ENCODE measurements at places on chromosomes 7 and 10.

DNA sequence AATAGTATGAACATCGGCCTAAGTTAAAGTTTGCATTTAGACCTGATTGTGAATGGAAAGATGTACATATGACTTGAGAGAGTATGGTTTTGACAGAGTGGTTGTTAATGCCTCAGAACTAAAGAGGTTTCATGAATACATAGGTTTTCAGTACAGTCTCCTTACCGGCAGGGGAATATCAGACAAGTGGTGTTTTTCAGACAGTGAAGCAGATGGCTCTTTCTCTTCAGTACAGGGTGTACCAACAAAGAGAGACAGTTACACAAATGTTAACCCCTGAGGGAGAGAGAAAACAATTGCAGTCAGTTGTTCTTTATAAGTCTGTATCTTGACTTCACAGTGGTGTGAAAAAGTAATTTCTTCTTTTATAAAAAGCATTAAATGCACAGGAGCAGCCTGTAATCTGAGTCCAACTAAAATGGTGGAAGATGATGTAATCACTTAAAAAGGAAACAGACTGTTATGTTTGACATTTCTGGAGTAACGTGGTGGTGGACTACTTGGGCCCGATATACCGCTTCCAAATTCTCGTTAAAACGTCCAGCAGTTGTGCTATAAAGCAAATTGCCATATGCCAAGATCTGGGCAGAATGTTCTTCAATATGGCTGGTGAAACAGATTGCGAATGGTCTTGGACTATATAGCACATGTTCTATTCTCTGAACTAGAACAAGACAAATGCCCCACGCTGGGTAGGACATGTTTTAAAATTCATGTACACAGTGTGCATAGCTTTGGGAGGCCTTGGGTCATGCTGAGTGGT, 69.2 kb downstream of the SDK1 start:
- no peak for DNase-seq

GRCh38 chr10:33098951-33099663, 141.1 kb upstream of the ITGB1 start:
- no peak for DNase-seq

GRCh38 chr7:47677664-47678063, 95.8 kb upstream of the TNS3 start:
- no peak for DNase-seq

DNA sequence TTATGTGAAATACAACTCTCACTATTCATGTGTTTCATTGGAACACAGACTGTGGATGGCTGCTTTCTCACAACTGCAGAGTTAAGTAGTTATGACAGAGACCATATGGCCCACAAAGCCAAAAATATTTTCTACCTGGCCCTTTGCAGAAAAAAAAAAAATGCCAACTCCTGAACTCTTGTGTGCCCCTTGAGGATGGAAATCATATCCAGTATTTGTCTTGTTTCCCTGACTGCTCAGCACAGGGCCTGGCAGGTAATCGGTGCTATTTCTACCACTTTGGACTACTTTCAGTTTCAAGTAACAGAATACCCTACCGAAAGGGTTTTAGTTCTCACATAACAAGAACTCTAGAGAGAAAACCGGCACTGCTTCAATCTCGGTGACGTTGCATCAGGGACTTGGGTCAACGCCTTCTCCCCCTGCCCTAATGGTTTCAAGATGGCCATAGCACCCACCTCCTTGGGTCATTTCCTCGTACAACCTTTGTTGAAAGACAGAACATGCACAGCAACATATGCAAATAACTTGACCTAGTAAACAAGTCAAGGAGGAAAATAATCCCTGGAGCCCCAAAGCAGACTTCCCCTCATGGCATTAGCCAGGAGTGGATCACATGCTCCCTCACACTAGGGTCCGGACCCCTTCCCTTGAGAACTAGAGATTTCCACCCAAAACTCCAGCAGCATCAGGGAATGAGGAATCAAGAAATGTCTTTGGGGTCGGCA, 11.8 kb upstream of the GPNMB start:
- no peak for DNase-seq

DNA sequence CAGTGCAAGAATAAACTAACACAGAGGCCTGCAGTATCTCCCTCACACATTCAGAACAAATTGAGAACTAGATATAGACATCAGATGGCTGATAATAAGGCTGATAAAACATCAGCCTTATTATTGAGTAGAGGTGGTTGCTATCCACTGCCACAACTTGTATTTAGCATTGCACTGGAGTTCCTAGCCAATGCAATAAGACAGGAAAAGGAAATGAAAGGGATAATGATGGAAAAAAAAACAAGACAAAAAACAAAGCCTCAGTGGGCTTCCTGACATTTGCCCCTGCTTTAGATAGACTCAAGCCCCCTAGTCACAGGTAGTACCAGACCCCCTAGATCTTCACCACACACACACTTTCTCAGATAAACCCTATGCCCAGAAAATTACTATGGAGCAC, 33.2 kb upstream of the ELN start:
- DNase-seq, result no peak

DNA sequence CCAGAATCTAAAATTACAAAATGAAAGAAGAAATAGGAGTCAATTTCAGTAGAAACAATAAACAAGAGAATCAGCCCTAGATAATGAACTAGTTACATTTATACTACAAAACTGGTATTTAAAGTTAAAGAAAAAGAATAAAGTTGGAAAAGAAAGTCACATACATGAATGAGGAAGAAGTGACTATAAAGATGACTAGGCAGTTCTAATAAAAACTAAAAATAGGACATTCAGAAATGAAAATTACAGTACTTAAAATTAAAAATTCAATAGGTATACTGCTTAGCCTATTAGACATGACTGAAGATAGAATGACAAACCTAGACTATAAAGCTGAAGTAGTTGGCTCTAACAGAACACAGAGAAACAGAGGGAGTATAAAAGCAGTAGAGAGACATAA, 108.8 kb downstream of the AHR start:
- DNase-seq, result no peak

GRCh38 chr7:22581099-22581498, 81.1 kb upstream of the STEAP1B start:
- DNase-seq, result no peak

DNA sequence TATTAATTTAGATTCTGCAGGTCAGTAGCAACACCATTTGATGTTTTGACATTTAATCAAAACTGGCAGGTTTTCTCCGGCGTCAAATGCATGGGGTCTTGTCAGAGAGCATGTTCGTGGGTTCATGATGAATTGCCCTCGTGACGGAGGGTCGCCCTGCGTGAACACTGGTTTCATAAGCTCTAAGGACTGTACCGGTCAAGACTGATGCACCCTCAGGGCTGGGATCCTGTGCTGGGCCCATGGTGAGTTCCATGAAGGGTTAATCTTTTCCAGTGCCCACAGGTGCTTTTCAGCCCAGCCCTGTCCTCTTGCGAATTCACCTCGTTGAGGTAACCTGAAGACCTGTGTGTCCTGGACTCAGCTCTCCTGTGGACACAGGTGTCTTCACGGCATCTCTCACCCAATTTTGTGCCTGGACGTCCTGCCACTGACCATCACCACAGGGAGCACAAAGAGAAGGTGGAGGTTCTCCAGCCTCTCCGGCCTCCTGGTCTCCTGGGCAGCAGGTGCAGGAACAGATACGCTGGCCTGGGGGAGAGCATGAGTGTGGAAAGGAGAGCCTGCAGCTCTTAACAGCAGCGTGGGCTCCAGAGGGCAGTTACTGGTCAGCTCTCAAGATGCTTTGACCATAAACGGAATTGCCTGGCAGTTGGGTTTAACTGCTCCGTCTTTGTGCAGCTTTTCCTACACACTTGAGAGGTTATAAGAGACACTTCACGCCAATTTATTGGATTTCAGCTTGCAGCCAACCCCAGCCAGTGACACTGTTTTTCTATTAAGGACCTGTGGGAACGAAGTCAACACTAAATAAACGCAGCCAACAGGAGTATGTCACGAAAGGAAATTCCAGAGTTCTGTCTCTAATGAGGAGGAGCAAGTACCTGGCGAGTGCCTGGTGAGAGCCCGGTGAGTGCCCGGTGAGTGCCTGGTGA, 37.4 kb upstream of the CFAP46 start:
- no peak for DNase-seq

DNA sequence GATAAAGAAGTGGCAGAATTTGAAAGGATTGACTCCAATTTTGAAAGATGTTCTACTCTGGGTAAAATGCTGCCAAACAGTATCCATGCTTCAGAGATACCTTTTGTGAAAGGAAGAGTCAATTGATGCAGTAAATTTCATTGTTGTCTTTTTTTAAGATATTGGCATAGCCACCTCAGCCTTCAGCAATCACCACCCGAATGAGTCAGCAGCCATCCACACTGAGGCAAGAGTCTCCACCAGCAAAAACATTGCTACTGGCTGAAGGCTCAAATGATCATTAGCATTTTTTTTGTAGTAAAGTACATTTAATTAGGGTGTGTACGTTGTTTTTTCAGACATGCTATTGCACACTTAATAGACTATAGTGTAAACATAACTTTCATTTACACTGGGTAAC, 31.7 kb upstream of the CYP26C1 start:
- no peak for DNase-seq

DNA sequence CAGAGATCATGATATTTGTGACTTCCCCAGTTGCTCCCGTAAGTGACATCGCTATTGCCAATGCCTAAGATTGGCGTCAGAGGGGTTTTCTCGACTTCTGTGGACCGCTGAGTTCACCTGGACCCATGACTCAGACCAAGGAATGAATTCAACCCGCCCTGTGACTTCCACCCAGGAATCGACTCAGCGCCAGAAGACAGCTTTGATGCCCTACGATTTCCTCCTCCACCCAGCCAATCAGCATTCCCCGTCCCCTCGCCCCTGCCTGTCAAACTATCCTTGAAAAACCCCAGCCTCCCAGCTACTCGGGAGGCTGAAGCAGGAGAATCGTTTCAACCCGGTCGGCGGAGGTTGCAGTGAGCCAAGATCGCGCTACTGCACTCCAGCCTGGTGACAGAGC, 58.3 kb downstream of the MICALL2 start:
- DNase-seq, result no peak

DNA sequence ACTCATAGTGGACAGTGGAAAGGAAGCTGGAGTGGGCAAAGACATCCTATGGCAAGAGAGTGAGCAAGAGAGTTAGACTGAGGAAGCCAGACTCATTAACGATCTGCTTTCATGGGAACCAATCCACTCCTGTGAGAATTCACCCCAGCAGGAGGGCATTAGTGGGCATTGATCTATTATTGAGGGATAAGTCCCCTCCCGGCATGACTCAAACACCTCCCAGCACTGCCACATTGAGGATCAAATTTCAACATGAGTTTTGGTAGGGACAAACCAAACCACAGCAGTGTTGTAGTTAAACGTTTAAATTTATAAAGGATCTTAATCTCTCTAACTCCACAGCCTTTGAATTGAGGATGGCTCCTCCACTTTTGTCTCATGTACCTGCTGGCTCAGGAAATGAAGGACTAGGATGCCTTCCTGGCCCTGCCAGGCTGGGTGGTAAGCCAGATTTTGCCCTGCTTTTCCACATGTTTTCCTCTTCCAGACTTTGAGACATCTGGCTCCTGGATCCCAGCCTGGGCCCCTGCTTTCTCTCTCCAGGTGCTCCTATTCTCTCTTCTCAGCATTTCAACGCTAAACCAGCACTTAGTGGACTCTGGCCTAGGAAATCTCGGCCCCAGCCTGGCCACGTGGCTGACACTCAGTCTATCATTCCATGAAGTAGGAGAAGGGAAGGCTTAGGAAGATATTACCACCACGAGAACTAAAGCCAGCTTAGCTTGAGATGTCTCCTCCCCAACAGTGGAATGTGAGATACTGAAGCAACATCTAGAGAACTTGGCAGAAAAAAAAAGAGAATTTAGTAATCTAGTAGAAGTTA, 96.5 kb upstream of the PIP4K2A start:
- no peak for DNase-seq

GRCh38 chr7:78828317-78828716, 625.1 kb downstream of the MAGI2 start:
- no peak for DNase-seq

DNA sequence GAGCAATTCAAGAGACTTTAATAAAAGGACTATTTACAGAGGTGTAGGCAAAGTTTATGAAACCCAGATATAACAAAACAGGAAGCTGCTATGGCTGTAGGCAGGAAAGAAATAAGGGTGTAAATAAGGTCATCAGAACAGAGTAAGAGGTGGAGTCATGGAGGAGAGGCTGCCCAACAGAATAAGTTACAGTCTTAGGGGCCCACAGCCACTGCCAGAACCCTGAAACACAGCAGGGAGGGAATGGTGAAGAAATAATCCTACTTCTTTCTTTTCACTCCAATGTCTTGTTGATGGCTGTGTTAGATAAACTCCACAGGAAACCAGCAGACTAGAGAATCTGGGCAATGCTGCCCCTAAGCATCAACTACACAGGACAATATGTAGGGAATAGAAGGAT, 155.8 kb upstream of the TAC1 start:
- DNase-seq, result no peak

GRCh38 chr7:128959296-128959695, 21.6 kb downstream of the IRF5 start:
- DNase-seq, result no peak

- DNase-seq, result no peak
These were observed 1156.3 kb downstream of the SORCS3 start for GRCh38 chr10:105797234-105797890.

GRCh38 chr7:5215313-5215712, 25.3 kb downstream of the WIPI2 start:
- DNase-seq, result no peak

GRCh38 chr10:129131457-129132132, 335.4 kb upstream of the MGMT start:
- no peak for DNase-seq

GRCh38 chr10:62990126-62990525, 143.0 kb upstream of the NRBF2 start:
- DNase-seq, result no peak

DNA sequence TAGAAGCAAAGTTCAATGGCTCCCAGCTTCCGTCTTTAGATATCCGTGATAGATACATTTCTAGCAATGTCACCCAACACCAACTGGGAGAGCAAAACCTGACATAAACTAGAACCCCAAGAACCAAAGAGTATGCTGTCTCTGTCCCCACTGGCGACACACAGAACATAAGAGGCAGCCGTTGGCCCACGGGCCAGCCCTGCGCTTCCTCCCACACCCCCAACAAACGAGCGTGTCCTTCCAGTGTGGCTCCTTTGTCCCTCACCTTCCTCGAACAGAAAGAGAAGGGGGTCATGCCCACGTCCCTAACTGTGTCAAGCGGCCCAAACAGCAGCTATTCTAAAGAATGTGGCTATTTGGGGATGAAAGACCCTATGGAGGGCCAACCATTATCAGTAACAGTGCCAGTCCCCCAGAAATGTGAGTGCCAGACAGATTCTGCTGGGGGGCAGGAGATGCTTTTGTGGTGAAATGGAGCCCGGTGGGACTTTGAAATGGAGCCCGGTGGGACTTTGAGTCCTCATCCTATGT, 171.9 kb downstream of the USP6NL start:
- DNase-seq, result no peak

All from GM04503 (cell line).